Stimulated activated CD4-positive, alpha-beta T cell treated with anti-CD3 and anti-CD28 coated beads, Interleukin-15, amount 100 ng/mL, for 48 hours (primary cell): ENCODE measurements at places on chromosomes 5 and 9.

GRCh38 chr5:154780128-154780527, 25.0 kb downstream of the LARP1 start:
- DNase-seq: no peak

DNA sequence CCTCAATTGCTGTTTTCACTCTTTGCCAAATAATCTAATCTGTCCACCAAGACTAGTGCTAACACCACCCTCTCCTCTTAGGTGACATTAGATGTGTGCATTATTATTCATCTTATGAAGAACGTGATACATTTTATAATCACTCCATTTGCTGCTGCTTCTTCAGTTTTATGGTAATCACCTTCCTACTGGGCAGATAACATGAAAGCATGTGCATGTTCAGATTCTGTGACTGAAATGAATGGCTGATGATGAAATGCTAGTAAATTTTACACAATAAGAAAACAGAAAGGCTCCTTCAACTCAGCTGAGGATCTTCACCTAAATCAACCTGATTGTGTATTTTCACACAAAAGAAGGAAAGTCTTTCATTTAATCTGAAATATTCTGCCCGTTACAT, 577.6 kb downstream of the CSNK1G3 start:
- no peak for DNase-seq

GRCh38 chr5:149930043-149930748, 14.4 kb downstream of the PDE6A start:
- no peak for DNase-seq

- DNase-seq: no peak
These were observed 205.5 kb upstream of the SLC24A2 start for GRCh38 chr9:19994296-19994695.

DNA sequence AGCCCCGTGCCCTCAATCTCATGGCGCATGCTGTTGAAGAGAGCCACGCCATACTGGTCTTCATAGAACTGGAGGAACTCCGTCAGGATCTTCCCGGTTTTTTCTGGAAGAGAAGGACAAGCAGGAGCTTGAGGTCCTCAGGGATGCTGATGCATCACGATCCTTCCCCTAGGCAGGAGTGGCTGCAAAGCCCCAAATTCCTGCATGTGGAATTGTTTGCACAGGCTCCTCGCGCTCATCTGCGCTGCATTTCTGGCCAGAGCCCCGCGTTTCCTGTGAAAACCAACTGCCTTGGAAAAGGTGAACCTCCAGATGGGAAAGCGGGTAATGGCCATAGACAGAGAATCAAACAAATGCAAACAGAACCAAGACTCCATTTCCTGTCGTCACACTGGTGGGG, 80.4 kb downstream of the LRSAM1 start:
- DNase-seq: no peak

DNA sequence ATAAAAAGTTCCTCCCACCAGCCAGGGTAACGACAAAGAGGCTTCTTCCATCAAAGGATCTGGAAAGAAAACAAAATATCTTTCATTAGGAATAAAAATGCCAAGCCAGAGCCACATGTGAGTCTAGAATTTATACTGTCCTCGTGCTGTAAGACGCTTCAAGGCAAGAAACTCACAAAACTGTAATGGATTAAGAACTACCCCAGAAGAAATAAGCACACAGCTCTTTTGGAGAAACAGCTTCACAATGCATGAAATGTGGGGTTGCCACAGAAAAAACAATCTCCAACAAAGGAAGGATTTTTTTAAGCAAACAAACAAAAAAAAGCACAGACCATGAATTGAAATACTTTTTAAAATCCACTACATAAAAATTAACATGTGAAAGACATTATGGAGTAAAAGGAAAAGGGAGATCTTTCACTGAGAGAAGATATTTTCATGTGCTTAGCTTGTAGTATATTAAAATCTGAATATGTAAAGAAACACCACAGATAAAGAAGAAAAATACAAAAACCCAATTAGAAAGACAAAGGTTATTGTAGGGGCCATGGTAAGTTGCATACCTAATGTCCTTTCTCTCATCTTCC, 140.5 kb upstream of the NFIL3 start:
- DNase-seq: no peak

DNA sequence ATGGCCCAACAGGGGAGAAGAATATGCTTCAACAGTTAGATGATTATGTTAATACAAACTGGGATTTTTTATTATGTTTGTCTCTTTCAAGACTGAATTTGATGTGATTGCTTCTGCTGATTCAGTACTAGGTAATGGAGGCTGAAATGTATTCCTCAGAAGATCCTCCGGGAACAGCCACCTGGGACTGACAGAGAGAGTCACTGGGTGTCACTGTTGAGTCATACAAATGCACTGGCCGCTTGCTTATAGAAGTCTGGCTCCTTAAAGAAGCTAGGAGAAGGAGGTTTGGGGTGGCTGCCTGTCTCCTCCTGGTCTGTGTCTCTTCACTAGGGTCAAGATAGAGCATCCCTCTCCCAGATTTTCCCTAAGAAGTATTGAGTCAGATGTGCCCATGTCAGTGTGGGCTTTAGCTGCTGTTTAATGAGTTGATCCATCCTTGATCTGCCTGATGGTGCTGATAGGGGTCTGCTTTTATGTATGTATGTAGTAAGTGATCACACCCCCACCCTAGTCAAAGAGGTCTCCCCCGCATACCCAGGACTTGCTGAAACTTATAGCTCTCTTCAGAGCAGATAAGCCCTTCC, 773.4 kb downstream of the BRINP1 start:
- no peak for DNase-seq

DNA sequence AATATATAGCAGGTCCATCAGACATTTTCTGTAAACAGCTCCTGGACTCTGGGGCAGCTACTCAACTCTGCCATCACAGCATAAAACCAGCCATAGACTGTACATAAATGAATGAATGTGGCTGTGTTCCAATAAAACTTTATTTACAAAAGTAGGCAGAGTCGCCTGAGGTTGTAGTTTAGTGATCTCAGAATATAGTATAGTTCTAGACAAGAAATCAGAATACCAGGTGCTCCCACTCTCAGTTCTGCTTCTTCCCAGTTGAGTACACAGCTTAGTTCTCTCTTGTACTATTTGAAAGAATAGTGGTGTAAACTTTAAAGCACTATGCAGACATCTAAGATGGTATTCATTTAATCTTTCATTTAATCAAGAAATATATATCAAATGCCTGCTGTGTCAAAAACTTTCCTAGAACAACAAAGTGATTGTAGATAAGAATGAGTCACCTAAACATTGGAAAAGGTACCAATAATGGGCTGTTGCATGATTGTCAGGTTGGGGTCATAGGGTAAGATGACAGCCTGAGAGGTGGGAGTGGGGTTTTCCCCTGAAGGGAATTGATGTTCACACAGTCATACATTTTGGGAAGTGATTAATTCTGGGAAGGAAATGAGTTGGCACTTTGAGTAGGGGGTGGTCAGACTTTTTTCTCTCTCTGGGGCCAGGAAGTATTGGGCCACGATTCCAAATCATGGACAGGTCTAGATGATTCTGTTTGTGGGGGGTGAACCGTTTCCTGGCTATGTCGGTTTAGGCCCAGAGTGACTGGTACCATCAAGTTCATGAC, 37.0 kb downstream of the TNFSF8 start:
- no peak for DNase-seq

GRCh38 chr5:173719731-173720082, 103.3 kb upstream of the BOD1 start:
- no peak for DNase-seq

DNA sequence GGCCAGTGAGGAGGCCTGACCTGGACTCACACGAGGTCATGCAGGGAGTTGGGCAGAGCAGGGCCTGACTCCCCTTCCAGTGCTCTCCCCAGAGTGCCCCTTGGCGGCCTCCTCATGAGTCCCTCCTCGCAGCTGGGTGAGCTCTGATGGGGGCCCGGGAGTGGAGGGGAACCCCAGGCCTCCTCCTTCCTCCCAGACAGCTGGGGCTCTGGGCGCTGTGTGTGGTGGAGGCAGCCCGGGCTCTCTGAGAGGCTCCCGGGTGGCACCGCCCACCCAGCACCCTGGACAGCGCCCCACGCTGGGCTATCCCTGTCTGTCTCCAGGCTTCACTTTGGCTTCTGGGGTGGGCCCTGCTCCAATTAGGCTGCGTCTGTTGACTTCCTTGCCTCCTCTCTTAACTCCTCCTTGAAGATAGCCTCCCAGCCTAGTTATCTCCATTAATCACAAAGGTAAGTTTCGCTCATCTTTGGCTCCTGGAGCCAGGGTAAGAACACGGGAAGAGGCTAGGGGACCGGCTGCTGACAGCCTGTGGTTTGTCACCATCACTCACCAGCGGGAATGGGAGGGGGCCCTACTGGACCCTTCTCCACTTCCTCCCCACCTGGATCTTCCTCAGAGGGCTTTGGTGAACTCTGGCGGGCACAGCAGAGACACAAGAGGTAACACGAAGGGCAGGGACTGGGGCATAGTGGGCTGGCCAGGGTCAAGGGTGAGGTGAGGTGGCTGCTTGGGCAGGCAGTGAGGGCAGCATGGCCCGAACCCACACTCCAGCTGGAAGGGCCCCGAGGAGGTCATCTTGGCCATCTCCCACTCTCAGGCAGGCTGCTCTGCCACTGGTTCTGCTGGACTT, 13.1 kb downstream of the PSD2 start:
- DNase-seq: peak; percentile 19

DNA sequence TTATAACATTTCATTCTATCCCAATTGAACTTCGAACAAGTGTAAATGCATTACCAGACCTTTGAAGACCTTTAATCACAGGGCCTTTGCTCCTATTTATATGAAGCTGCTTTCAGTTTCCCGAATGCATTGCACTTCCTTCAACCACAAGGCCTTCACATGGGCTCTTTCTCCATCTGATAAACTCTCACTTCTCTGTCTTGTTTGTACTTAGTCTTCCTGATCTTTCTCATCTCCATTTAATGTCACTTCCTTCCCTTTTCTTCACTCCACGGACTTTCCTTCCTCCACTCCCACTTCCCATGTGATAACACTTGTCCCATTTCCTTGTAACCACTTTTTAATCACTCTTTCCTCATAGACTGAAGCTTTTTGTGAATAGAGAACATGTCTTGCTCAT, 74.3 kb upstream of the TNC start:
- DNase-seq: no peak

DNA sequence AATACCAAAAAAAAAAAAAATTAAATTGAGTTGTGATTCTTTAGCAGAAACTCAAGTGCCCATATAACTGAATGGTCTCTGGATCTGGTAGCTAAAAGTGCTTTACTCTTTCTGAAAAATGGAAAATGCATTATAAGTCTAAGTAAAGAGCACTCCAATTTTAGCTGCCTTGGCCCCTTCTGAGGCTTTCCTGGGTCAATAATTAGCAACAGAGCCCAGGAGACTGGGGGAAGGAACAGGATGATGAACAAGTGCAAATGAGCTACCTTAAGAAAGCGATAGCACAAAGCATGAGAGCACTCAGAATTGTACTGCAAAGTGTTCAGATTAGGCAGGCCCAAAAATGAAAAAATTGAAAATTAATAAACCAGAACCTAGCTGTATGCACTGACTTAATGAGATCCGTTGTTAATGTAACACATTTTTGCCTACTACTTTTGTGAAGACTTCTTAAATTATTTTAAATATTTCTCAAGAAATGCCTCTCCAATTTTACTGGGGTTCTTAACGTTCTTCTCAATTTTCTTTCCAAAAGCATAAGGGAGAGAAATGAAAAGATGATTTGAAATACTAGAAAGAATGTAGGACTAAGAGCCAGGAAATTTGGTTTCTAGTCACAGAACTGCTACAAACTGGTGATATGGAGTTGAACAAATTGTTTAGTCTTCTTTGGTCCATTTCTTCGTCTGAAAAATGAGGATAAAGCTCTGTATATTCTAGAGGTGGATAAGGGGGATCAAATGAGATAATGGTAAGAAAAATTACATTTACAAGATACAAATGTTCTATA, 566.1 kb downstream of the PDE4D start:
- DNase-seq: no peak

DNA sequence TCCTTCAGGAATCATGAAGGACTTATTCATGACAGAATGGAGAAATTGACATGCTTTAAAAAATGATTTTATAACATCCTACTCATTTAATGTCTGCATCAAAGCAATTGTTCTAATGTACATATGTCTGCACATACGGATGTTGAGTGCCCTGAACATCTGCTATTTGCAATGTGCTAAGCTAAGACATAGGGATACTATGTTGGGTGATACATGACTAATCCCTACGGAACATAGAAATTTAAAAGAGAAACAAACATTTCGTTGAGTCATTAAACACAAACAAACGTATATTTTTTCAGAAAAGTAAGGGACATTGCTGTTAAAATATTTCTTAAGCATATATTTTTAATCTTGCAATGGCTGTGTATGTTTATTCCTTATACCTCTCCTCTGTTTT, 686.5 kb upstream of the ADAMTS16 start:
- DNase-seq: no peak

DNA sequence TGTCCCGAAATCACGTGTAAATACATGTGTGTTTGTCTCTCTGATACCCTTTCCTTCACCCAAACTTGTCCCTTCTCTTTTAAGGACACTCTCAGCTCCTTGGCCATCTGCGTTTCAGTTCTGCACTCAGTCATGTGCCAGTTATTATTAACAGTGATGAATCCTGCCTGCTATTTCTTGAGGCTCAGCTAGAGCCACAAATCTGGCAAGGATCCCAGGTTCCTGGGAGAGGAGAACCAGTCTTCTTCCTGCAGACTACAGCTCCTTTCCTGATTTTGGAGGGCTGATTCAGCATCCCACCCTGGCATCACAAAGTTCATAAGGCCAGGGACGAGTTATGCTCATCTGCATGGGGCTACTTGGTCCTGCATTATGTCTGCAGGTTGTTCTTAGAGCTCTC, 5.6 kb downstream of the MAMDC2 start:
- DNase-seq: no peak

DNA sequence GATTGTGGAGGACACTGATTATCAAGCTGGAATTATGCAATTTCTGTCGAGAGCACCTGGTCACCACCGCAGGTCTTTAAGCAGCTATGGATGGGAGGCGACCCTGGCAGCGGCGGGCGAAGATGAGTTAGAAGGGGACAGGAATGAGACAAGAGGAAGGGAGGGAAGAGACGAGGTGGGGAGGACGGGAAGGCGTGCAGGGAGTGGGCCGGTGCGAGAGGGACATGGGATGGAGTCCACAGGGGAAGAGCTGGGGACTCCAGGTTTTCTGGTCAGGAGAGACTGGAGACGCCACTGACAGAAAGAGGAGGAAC, 192.3 kb downstream of the MELK start:
- no peak for DNase-seq
